Activated CD8-positive, alpha-beta memory T cell treated with anti-CD3 and anti-CD28 coated beads, Interleukin-2, amount 10 ng/mL, durations not matched to agents 7 days and 5 days (primary cell): ENCODE measurements at places on chromosomes 5 and 9. TPM values are rescaled to one million over a fixed set of nuclear protein-coding genes. Genes with fewer than 3 reads are reported as not detected.

Gene SHROOM1
- 11.5 TPM for total RNA-seq

- no peak for DNase-seq
Measured at GRCh38 chr5:65961633-65962032, 35.3 kb downstream of the ERBIN start.

- DNase-seq = no peak
Measured at GRCh38 chr5:62475072-62475471, 62.5 kb downstream of the IPO11 start.

DNA sequence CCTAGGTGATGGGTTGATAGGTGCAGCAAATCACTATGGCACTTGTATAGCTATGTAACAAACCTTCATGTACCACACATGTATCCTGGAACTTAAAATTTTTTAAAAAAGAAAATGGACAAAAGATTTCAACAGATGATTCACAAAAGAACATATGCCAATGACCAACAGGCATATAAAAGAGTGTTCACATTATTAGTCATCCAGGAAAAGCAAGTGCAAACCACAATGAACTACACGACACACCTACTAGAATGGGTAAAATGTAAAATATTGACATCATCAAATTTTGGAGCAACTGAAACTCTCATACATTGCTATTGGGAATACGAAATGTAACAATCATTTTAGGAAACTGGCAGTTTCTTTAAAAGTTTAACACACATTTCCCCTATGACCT lies 109.9 kb downstream of the YIPF5 start:
- no peak for DNase-seq

Gene IL4
- 2.5 TPM for total RNA-seq

DNA sequence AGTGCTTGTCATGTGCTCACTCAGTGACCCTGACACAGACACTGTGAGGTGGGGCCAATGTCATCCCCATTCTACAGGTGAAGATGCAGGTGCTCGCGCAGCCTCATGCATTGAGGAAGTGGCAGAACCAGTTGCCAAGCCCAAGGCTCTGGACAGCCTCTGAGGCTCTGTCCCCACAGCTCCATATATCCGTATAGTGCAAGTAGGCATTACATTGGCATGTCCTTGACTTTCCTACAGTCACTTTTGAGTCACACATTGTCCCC lies 58.8 kb upstream of the ANGPTL2 start:
- DNase-seq = no peak
